Activated T-helper 17 cell treated with anti-CD3 and anti-CD28 coated beads, Interleukin-2, amount 50 U/mL, for 72 hours (primary cell): ENCODE measurements at places on chromosomes 12 and 14.

- ATAC-seq, result peak; percentile 68
Measured at GRCh38 chr12:13537623-13538022, 341.1 kb downstream of the EMP1 start.

- peak; percentile 25 for ATAC-seq
Measured at GRCh38 chr12:94327809-94328208, 131.9 kb downstream of the CEP83 start.

DNA sequence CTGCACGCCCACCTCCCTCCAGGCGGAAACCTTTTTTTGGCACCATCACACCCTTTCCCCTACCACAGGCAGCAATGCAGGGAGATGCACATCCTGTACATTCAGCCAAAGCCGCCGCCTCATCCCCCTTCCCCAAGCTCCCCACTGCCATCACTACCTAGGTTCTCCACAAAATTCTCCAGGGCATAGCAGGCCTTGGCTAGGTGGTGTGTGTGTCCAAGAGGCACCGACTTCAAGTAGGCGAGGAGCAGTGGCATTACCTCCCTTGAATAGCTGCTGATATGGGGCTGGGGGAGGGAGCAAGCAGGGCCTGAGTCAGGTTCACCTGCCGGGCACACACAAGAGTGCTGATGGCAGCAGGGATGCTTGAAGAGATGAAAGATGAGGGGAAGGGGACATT lies 3.6 kb downstream of the IPO4 start:
- ATAC-seq, result no peak

DNA sequence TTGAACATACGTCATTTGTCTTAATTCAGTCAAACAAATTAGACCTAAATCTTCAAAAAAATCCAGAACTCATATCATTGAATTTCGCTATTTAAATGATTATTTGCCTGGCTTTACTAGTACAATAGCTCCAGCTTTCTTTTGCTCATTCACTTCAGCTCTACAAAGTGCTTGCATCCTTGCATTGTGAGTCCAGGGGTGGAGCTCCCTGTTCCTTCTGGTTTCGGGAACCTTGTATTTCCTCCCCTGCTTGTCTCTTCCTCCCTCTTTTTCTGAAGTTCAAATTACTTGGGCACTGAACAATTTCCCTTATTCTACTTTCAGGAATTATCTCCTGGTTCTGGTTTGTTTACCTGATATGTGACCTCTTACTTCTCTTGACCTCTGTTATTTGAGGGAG lies 58.1 kb upstream of the KITLG start:
- ATAC-seq, result no peak

GRCh38 chr12:131939007-131939406 lies 9.9 kb downstream of the PUS1 start:
- no peak for ATAC-seq

GRCh38 chr12:30964896-30965612 lies 38.5 kb downstream of the TSPAN11 start:
- ATAC-seq, result no peak

DNA sequence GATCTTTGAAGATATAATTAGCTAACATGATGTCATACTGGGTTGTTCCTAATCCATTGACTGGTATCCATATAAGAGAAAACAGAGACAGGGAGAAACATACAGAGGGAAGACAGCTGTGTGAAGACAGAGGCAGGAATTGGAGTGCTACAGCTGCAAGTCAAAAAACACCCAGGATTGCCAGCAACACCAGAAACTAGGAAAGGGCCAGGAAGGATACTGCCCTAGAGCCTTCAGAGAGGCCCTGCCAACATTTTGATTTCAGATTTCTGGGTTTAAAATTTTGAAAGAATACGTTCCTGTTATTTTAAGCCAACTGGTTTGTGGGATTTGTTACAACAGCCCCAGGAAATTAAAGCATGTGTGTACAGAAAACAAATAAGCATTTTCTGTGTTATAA lies 473.7 kb upstream of the FLRT2 start:
- no peak for ATAC-seq

- peak; percentile 91 for ATAC-seq
Measured at GRCh38 chr12:103279444-103279843, 216.3 kb downstream of the C12orf42 start.

GRCh38 chr12:49924628-49925246 lies 21.0 kb upstream of the FAIM2 start:
- no peak for ATAC-seq

GRCh38 chr14:76201162-76201561 lies 49.4 kb downstream of the GPATCH2L start:
- peak; percentile 85 for ATAC-seq

DNA sequence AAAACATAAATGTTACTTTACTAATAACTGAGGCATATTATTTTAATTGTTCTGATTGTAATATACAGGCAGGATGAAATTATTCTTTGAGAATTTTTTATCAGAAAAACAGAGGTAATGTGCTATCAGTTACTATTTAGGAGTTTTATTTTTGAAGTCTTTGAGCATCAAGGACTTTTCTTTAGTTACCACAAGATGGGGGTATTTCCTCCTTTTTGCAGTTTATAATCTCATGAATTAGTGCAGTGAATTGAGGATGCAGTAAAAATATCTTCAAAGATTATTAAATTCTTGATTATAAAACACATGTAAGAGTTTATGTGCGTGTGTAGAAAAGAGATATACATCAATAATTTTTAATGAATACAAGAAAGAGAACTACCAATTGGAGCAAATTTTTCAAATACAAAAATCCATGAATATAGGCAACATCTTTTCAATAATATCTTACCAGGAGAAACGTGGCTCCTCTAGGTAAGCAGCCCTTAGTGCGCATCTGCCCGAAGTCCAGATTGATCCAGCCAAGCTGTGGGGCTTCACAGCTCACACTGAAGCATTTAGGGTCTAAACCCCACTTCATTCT lies 71.6 kb downstream of the ERGIC2 start:
- no peak for ATAC-seq

DNA sequence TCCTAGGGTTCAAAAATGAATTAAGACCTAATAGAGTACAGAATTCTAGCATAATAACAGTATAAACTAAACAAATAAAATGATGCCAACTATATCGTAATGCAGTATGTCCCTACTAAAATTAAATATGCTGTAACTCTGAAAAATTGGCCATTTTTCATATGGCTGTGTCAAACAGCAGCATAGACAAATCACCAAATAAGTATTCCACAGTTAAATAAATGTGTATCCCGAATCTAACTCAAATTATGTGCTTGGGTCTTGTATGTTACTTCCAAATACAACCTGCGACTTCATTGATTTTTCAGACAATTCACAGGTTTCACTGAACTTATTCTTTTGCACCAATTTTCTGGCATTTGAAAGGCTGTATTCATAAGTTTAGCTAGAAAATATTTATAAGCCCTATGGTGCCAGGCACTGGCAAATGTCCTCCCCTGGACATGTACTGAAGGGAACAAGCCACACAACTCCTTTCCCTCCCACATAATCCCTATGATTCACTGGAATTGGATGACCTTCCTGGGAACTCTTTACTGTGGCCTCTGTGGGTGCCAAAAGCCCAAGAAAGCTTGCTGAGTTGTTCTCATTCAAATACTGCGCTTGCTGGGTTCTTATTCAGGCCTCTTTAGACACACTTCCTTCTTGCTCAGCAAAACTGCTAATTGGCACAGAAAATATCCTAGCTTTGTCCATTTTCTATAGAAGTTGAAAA lies 108.8 kb downstream of the KITLG start:
- no peak for ATAC-seq

GRCh38 chr14:73760598-73761586 lies 46.7 kb upstream of the PNMA1 start:
- no peak for ATAC-seq

DNA sequence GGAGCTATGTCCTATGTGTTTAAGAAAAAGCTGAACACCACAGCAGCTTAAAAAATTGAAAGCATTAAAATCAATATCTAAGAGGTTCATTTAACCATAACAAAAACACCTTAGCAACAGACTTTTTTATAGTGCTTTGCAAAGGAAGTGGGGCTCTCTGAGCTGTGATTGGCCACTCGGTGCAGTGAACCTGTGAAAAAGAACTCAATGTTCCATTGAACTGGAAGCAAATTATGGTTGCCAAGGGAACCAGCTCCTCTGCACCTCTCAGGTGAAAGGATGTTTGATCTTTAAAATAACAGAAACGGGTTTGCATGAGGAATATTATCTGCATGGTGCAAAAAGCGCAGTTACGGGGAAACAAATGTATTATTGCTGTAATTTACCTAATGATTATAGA lies 149.4 kb downstream of the SNAPC1 start:
- no peak for ATAC-seq

GRCh38 chr14:98544174-98544573 lies 727.8 kb downstream of the BCL11B start:
- ATAC-seq, result no peak

GRCh38 chr14:65079201-65079600 lies 23.1 kb downstream of the MAX start:
- no peak for ATAC-seq

- ATAC-seq, result no peak
Measured at GRCh38 chr14:83419420-83419819, 1885.8 kb upstream of the SEL1L start.

DNA sequence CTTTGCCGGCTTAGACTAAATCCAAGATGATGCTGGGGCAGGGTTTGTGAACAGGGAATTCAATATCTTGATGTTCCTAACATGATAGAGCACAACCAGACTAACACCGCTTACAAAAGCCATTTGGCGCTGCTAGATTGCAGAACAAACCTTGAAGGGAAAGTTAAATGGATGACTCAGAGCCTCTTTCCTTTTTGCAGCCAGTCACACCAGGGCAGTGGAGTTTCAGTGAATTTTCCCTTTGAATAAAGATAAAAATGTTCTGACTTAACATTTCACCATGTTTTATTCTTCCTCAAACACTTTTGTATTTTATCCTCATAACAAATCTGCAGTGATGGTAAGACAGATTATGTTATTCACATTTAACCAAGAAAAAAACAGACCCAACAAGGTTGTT lies 47.3 kb downstream of the PDE6H start:
- no peak for ATAC-seq

DNA sequence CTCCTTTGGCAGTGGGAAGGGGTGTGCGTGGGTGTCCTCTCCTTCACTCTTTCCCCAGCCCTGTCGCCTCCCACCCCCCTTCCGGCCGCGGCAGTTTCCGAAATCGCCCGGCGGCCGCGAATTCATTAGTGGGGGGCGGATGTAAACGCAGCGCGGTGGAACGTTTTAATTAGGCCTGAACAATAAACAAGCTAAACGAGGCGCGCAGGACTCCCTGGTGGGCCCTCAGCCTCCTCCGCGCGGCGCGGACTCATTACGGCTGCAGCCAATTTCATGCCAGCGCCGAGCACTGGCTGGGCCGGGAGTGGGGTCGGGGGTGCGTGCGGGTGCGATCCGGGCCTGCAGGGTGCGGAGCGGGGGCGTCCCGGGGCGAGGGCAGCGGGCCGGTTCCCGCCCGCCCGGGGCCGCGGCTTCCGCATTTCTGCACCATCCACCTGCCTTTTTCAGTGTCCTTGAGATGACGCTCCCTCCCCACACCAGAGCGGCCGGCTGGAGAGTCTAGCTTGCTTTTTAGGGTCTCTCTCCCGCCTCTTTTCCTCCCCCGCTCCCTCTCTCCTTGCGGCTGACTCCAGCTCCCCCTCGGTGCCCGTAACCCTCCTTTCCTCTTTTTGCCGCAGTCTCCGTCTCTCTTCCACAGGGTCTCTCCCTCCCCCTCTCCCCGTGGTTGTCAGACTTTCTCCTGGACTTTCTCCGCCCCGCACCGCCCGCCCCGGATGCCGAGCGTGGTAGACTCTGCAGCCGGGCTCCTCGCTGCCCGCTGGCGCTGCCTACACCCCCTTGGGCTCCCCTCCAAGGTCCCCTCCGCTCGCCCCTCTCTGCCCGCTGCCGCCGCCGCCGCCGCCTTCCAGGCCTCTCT lies at the start of gene CISTR:
Gene CISTR (minus strand): TSS at position 644 of the 856 bp plus-strand sequence.
- ATAC-seq, result peak; percentile 53

- ATAC-seq, result no peak
Measured at GRCh38 chr12:53960187-53961024, 5.7 kb downstream of the HOXC12 start.

GRCh38 chr14:66442953-66443571 lies 43.1 kb upstream of the CCDC196 start:
- ATAC-seq, result no peak

DNA sequence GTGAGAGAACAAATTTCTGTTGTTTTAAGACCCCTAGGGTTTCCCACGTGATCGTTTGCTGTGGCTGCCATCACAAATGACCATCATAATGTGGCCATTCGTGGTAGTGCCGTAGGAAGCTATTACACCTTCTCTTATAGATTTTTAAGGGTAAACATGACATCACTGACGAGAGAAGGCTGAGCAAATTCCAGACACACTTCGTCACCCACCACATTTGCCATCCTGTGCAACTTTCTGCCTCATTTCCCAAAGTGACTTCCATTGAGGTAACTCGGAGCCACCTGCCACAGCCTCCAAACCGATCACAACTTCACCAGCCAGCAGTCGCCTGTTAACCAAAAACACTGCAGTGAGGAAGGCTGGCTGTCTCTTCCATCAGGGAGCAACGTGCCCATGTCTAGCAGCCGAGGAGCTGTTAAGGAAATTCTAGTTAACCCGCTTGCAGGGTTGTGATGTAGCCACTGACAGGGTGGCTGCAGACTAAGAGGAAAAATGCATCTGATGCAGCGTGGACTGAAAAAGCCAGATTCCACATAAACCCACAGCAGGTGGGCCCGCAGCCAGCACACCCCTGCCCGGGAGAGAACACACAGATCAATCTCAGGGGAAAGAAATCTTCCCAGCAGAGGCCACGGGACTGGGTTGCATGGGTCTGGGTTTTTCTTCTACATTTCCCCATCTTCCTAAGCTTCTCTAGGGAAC lies 44.6 kb downstream of the CCDC85C start:
- ATAC-seq, result no peak

- no peak for ATAC-seq
Measured at GRCh38 chr12:47573146-47573659, 132.6 kb downstream of the RPAP3 start.

GRCh38 chr12:55899082-55899481 lies 28.6 kb downstream of the PYM1 start:
- ATAC-seq, result peak; percentile 98
